ENCODE measurements at places on chromosomes 3 and 15.

- DNase-seq: no peak
Measured at GRCh38 chr15:49059491-49059890, 13.2 kb upstream of the SECISBP2L start.

DNA sequence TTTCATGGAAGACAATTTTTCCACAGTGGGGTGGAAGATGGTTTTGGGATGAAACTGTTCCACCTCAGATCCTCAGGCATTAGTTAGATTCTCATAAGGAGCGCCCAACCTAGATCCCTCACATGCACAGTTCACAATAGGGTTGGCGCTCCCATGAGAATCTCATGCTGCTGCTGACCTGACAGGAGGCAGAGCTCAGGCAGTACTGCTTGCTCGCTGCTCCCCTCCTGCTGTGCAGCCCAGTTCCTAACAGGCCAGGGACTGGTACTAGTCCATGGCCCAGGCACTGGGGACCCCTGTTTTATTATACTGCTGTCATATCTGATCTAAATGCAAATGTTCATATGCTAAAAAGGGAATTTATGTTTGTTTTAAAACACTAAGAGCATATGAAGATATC is 9.8 kb upstream of the GRK7 start:
- no peak for DNase-seq

DNA sequence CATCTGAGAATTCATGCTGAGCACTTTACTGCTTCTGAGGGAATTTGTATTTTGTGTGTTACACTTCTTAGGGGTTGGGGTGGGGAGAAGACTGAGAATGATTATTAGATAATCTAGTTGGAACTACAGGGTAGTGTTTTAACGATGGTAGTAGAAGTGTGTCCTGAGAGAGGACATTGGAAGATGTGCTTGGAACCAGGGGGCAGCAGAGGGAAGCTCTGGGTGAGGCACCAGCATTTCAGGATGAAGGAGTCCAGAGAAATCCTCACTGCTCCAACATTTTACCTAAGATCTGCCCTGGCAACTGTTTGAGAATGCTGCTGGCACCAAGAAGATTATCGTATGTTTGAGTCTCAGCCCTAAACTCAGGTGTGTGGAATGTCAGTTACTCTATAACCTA is 145.5 kb downstream of the SQOR start:
- DNase-seq: no peak

DNA sequence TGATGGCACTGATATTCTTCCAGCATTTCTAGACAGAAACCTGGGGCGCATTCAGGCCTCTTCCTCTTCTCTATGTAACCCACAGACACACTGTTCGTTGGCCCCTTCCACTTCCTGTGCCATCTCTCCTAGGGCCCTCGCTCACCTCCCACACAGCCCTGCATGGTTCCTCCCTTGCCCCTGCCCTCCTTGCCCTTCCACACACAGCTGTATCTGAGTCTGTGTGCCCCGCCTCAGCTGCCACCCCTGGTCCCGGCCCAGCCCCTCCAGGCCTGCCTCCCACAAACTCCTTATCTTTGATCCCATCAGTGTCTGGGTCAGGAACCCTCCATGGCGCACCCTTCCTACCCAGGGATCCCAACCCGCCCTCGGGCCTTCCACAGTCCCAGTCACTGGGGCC is 37.9 kb downstream of the RAB6B start:
- DNase-seq: no peak

DNA sequence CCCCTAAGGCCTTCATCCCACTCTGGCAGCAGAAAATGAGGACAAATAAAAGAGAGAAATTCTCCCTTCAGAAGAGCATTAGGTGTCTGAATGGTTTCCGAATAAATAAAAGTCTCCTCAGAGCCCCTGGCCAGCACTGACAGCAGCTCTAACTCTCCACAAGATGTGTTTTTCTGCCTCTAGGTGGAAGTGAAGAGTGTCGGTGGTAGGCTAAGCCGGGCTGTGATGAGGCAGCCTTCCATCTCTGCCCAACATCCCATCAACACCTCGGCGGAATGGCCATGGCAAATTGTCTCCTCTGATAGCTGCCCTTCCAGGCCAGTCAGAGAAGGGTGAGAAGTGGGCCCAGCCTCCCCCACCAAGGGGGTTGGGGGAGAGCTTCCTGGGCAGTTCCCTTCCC is 6.3 kb upstream of the CACNA2D2 start:
- DNase-seq: no peak

- DNase-seq: no peak
Measured at GRCh38 chr15:73857193-73857920, 16.0 kb upstream of the TBC1D21 start.

- DNase-seq: no peak
Measured at GRCh38 chr15:66030650-66031049, 161.4 kb downstream of the RAB11A start.

- DNase-seq: no peak
Measured at GRCh38 chr3:185473290-185473815, 25.5 kb downstream of the TMEM41A start.
